SIG-M5 (cell line): ENCODE measurements at places on chromosomes 6 and 20.

DNA sequence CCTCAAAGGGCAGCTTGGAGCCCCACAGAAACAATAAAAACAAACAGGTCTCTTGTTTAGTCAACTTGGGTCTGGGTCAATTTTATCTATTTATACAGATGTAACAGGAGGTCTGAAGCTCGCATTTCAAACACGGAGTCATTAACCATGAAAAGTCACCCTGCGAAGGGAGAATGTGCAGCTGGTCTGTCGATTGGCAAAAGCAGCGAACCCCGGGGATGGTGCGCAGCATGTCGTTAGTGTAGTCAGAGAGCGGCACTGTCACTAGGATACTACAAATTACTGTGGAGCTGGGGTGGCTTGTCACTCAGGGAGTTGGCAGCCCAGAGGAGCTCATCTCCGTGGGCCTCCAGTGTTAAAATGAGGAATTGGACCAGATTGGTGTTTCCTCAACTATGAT lies 190.4 kb upstream of the ARG1 start:
- no peak for DNase-seq

GRCh38 chr6:163241683-163242082 lies 172.8 kb upstream of the QKI start:
- no peak for DNase-seq

- DNase-seq: no peak
Observed at GRCh38 chr6:111941686-111942330, 68.6 kb upstream of the FYN start.

- no peak for DNase-seq
Observed at GRCh38 chr6:44989391-44989790, 338.7 kb upstream of the RUNX2 start.

GRCh38 chr20:20649945-20650344 lies 62.5 kb downstream of the RALGAPA2 start:
- no peak for DNase-seq

DNA sequence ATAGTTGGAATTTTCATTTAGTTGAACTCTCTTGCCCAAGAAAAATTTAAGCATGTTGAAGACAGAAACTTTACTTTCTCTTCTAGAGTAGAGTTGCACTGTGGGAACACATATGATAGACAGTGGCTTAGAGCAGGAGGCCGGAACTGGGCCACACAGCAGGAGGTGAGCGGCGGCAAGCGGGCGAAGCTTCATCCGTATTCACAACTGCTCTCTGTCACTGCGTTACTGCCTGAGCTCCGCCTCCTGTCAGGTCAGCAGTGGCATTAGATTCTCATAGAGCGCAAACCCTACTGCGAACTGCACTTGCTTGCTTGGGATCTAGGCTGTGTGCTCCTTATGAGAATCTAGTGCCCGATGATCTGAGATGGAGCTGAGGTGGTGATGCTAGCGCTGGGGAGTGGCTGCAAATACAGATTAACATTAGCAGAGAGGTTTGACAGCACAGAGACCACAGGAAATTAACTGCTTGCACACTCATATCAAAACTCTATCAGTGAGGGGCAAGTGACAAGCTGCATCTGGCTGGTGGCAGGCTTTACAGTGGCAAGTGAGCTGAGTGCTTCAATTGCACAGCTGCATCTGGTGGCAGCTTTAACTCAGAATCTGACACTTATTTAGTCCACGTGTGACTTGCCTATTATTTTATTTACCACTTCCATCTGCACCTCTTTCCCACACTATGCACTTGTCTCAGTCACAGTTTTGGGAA lies 174.9 kb upstream of the C6orf118 start:
- DNase-seq: no peak

- DNase-seq: no peak
Observed at GRCh38 chr20:12241065-12241464, 323.4 kb downstream of the BTBD3 start.

DNA sequence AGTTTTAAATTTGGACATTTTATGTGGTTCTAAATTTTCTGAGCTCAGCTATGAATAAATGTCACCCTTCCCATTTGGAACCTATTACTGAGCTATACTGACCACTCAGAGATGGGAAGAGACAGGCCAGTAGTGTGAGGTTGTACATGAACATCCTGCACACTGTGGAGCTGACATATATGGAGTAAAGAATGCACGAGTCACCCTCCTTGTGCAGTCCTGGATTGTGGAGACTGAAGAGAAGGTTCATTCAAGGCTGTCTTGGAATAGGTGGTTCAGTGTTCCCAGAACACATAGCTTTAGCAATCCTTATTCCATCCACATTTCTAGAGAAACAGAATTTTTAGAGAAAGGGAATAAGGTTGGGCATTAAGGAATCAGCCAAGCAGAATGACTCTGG lies 50.3 kb upstream of the OGFRL1 start:
- no peak for DNase-seq

DNA sequence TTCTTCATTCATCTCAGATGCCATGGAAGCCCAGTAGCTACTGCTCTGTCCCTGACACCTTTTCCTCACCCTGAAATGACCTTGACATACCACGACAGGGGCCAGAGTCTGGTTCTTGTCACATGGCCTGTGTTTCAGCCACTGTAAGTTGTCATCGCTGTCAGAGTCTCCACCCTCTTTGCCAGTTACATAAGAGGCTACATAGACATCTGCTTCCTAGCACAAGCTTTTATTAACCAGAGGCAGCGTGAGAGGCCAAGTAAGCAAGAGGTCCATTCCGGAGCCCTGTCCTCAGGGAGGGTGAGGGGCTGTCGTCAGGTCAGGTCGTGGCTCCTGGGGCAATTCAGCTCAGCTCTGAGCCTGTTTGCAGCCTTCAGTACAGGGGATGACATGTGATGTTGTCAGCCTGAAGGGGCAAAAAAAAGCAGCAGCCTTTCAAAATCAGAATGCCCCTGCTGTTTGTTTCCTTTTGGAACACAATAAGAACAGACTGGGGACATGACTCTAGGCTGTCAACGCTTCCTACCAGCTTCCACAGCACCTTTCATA lies 146.3 kb downstream of the MTFR2 start:
- no peak for DNase-seq

DNA sequence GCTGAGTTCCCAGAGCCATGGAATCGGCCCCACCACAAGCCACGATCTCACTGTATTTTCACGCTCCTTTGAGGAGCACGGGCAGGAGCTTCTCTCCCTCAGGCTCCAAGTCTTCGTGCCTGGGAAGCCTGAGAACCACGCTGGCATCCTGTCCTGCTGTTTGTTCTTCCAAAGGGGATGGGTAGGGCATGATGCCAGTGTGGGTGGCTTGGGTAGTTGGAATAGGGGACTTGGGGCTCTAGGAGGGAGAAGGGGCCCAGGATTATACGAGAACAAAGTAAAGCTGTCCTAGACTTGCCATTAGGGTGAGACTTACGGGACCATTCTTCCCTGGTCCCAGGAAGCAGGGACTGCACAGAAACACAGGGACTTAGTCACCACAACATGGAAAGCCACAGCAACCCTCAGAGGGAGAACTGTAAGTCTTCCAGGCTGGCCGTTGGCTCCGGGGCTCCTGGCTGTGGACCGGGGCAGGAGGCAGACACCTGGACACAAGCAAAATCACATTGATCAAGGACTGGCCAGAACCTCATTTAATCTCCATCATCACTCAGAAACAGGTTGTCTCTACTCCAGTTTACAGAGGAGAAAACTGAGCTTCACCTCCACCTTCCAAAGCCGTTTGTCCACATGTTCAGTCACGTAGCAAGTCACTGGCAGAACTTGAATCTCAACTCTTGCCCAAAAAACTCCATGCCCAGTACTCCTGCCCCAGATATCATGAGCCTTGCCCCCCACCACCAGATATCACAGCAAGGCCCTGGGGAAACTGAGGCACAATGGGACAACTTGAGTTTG lies 1.3 kb downstream of the CCN5 start:
- no peak for DNase-seq

DNA sequence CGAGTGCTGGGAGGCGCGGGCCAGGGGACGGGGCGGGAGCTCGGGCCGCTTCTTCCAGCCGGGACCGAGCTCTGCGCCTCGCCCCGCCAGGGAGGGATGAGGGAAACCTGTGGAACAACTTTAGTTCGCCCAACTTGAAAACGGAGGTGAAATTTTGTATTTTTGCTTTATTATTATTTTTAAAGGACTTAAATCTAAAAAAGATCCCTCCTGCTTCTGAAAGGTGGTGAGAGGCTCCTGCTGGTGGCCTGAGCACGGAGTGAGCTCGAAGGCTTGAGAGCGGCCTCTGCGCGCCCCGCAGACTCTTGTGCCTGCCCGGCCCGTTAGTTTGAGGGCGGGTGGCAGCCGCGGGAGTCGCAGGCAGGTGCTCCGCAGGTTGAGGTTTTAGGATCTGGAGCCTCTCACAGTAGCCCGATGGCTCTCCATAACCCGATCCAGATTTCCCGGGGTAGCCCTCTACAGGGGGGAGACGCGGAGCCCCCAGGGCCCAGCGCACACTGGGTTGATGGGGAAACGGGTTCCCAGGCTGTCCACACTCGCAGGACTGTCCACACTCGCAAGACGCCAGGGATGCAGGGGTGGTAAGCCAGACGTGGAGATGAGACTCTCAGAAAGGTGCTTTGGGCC lies 46.2 kb upstream of the SUPT3H start:
- DNase-seq: no peak

- DNase-seq: no peak
Observed at GRCh38 chr20:22698259-22698842, 114.0 kb upstream of the FOXA2 start.

DNA sequence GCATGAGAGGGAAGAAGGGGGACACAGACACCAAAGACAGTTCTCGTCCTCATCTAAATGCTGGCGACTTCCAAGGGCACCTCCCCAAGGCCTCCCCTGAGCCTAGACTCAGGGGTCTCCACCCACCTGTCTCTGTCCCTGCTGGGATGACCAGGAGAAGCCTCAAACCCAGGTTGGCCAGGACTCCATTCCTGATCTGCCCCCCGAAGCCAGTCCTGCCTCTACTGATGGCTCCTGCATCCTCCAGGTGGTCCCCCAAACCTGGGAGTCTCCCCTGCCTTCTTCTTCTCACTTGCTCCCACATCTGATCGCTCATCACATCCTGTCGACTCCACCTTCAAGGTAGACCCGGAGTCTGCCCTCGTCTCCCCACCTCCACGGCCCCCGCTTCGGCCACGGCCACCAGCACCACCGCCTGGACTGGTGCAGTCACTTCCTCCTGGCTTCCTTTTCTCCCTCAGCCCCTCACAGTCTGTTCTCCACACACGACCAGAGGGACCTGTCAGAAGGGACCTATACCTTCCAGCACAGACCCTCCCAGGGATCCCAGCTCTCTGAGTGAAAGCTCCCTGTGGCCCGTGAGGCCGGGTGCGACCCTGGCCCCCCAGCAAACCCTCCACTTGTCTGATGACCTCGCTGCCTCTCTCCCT lies 92.1 kb downstream of the CEBPB start:
- DNase-seq: no peak

- DNase-seq: no peak
Observed at GRCh38 chr6:114115652-114116051, 144.7 kb upstream of the HDAC2 start.

GRCh38 chr20:380763-381580 lies 412 bp downstream of the TRIB3 start:
- no peak for DNase-seq

DNA sequence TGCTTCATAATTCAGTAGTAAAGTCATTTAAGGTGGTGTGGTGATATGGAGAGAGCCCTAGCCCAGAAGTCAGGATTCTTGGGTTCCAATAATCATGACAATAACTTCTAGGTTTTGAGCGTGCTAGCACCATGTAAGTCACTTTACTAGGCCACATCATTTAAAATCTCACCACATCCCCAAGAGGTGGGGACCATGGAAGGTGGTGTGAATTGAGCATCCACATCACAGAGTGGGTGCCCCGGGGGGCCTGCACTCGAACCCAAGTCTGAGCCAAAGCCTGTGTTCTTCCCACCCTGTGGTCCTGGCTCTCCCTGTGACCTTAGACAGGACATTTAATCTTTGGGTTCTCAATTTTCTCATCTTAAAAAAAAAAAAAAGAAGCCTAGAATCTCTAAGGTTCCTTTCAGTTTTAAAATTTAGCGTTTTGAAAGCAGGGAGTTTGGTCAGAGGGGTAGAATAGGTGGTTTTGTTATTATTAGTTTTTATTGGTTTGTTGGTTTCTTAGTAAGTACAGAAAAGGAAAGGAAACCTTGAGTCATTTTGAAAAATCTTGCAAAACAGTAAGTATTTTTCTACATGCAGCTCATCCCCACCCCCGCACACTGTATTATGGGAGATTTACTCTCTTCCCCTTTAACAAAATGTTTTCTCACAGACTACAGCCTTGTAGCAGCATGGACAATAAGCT lies 26.4 kb downstream of the ARMC2 start:
- DNase-seq: peak; percentile 89

GRCh38 chr6:137472641-137473137 lies 21.5 kb downstream of the OLIG3 start:
- no peak for DNase-seq

GRCh38 chr6:142927271-142927580 lies 17.8 kb downstream of the HIVEP2 start:
- DNase-seq: no peak

GRCh38 chr6:118704915-118705314 lies 53.5 kb upstream of the CEP85L start:
- DNase-seq: no peak

GRCh38 chr6:119881416-119881815 lies 531.9 kb upstream of the MAN1A1 start:
- no peak for DNase-seq

GRCh38 chr20:43444107-43444506 lies 13.6 kb upstream of the SRSF6 start:
- no peak for DNase-seq

DNA sequence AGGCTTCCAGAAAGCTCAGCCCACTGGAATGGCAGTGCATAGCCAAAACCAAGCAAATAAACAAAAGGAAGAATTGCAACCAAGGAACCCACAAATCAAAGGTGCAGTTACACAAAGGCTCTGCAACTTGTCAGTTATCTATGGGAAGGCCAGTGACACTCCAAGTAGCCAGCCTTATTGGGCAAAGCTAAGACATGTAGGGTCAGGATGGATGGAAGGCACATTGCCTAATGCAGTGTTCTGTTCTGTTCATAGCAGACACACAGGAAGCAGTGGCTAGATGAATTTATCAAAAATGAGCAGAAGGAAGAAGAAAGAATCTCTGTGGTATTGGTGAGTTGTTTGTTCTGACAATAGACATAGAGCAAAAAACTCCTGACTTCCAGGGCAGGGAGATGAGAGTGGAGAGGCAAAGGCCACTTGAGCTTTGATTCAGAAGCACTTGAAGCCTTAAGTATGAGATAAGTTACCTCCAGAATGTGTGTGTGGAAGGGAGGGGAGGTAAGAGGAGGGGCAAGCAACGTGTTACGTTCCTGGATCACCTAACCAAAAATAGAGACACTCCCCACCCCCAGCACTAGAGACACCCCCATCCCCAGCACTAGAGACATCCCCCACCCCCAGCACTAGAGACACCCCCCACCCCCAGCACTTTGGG lies 57.9 kb upstream of the AKAP12 start:
- DNase-seq: no peak

DNA sequence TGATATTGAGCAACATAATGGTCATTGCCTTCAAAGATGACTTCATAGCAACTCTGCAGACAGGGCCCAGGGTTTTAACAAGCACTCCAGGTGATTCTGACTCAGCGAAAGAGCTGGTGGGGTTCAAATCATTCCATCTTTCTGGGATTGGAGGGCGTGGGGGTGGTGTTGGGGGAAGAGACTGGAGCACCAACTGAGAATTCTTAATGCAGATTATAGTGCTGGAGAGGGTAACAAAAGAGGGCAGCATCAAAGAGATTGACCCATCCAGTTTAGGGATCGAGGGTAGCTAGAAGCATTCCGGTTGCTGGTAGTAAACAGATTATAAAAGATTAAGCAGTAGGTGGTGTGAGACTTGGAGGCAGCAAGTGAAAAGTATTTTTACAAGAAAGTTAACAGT lies 15.9 kb downstream of the PFDN4 start:
- no peak for DNase-seq

- DNase-seq: peak; percentile 62
Observed at GRCh38 chr20:37095599-37096414, at the start of gene RBL1. Gene RBL1, minus strand, starts transcription at chr20:37095997. Its CDS starts 69 bp downstream, at chr20:37095928.

GRCh38 chr6:158879180-158879579 lies 60.0 kb upstream of the EZR start:
- DNase-seq: no peak
